Natural killer cell treated with Interleukin-12 subunit alpha and Interleukin-12 subunit beta and Interleukin-15 and Interleukin-18, amount 100 ng/mL, for 72 hours (primary cell): ENCODE measurements at places on chromosomes 2 and 18.

DNA sequence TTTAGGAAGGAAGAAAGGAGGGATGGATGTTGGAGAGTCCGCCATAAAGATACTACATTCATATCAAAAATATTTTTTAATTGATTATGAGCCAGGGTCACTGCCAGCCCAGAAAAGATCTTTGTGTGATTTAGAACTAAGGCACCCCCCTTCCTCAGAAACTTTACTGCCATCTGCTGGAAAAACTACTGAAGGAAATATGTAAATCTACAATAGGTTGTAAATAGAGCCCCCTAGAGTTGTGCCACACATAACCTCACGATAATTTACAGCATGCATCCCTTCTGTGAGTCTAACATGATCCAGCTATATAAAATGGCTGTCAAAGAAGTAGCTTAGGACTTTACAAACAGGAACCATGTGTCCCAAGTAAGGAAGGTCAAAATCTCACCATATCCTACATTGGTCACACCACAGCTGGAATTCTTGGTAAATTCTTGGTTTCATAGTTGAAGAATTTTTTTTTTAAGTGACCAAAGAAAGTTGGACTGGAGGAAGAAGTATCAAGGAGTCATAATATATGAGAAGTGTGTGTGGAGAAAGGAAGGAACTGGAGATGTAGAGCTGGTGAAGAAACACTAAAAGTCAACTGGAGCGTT is 152.5 kb downstream of the CYP26B1 start:
- no peak for DNase-seq

DNA sequence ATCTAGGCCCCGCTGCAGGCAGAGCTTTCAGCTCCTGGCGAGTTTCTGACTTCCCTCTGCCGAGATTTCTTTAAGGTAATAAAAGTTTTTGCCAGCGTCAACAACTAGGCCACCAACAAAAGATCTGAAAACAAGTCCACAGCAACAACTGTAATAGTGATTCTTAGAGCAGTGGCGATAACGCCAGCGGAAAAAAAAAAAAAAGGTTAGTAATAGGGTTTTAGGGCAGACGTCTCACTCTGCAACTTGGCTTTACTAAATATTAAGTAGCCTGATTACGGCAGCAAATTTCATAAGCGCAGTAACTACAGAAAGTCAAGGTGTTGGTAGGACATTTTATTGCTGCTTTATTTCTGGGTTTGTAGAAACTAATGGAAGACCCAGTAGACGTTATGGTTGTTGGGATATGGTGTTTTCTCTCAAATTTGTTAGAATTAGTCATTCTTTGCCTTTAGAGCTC is 481 bp downstream of the SLC30A6 start:
- no peak for DNase-seq

GRCh38 chr2:53652131-53652530 is 115.5 kb upstream of the CHAC2 start:
- DNase-seq: no peak

DNA sequence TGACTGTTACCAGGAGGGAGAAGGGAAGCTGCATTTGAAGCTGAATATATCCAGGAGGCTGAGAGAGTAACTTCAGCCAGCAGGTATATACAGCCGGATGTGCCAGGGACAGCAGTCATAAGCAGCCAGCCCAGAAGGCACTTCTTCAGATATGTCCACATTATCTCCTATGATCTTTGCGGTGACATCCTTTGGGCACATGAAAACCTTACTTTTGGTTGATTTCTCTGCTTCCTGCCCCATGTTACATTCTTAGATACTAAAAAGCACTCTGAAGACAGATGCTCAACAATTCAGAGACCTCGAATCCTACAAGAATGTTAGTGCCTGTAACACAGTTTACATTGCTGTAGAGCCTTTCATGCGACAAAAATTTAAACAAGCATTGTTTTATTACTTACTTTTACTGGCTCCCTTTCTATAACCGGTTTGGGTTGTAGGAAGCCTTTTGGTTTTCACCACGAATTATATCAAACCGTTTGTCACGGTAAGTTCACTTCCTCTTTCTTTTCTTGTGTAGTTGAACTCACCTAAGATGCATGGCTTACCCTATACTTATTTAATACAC is 50.3 kb upstream of the TLK1 start:
- DNase-seq: no peak

DNA sequence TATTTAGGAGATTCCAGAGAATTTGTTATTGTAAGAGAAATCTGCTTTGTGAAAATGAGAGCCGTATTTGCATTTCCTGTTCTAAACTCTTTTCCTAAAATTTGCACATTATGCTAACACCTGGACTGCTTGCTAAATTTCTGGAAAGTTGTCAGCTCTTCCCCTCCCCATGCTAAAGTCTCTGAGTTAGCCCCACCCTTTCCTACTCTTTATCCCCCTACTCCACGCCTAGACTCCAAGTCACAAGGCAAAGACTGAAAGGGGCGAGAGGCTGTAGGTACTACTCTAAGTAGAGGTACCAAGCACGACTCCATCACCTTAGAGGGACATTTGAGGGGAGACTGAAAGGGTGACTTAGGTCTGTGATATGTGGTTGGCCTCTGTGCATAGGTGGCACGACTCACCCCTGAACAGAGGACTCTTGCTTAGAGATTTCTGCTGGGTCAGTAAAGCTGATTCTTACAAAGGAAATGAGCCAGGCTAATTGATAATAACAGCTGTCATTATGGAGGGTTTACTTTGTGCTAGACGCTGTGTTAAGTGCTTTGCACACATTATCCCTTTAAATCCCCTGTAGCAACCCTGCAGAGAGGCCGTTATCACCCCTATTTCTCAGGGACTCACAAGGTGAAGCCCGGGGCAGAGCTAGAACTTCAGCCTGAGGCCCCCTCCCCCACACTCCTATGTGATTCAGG is 373.5 kb downstream of the EN1 start:
- no peak for DNase-seq

- peak; percentile 83 for DNase-seq
Measured at GRCh38 chr18:9137168-9138066, 836 bp downstream of the ANKRD12 start.
